ENCODE measurements at places on chromosomes 4 and X.

DNA sequence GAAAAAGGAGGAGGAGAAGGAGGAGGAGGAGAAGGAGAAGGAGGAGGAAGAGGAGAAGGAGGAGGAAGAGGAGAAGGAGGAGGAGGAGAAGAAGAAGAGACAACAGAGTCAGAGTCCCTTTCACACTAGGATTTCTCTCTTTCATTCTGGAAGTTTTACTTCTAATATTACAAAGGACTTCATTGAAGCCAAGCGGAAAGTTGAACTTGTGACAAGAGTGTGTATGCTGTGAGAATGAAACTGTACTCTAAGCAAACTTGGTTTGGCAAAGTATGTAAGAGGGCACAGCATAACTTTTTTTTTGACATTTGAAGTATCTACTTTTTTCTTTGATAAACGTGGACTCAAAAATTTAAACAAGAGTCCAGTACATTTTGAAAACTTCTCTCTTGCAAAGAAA is 48.0 kb downstream of the CXCL8 start:
- DNase-seq, result no peak

DNA sequence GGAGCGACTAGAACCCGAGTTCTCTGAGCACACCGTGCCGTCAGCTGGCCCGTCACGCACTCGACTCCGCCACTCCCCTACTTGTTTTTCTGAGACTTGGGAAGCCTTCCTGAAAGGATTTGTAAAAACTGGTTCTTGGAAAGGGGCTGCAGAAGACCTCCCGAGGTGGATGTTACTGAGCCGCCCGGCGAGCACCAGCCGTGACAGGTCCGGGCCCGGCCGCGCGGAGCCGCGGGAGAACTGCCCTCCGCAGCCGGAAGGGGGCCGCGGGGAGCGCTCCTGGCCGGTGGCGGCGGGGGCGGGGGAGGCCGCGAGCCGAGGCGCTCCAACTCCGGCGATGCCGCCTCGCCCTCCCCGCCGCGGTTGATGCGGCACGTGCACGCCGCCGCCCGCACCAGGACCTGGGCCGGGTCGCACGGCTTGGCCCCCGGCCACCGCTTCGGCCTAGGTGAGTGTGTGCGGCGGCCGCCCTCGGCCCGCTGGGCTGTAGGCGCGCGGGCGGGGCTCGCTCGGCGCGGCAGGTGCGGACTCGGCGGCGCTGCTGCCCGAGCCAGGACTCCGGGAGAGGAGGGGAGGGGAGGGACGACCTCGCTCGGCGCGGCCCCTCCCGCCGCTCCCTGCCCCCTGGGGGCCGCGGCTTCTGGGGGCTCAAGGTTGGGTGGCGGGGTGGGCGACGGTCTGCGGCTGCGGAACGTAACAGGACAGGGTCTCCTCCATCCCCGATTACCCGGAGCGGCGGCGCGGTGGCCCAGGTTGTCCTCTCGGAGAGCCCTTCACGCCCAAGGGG is 1.7 kb downstream of the SPRY1 start:
- no peak for DNase-seq

DNA sequence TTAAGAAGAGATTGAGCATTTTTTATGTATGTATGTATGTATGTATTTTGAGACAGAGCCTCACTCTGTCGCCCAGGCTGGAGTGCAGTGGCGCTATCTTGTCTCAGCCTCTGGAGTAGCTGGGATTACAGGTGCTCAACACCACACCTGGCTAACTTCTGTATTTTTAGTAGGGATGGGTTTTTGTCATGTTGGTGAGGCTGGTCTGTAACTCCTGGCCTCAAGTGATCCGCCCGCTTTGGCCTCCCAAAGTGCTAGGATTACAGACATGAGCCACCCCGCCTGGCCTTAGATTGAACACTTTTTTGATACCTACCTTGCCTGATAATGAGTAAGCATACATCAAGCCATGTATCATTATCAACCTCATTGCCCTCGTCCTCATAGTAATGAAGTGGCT is 2.7 kb downstream of the N4BP2 start:
- DNase-seq, result no peak

DNA sequence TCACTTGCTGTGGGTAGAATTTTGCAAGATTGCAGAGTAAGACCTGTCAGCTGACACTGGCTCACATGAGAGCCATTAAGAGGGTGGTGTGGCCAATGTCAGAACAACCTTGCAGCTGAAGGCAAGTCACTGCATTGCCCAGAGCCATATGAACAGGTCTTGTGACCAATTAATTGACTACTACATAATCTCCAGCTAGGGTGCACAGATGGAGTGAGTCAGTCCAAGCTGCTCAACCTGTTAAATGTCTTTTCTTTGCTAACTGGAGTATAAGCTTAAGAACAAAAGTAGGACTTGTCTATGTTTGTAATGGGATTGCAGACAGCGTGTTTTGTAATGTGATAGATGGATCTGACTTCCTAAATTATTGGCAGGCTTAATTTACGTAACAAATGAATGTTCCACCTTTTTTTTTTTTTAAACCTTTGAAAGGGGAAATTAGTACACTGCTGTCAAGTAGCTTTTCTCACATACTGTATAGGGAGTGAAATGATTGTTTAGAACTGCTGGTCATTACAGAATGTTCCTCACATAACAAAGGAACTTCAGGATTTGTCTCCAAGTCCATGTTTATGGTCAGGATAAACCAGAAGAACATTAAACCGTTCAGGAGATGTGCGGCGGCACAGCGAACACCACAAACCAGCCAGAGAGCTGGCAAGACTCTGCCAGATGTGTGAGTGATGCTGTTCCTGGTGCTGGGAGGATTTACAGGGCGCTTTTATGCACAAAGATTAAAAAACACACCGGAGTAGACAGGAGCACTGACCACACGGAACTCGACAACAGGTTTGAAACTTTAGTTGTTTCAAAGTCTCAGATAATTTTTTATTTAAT is 37.0 kb downstream of the FNIP2 start:
- peak; percentile 68 for DNase-seq

DNA sequence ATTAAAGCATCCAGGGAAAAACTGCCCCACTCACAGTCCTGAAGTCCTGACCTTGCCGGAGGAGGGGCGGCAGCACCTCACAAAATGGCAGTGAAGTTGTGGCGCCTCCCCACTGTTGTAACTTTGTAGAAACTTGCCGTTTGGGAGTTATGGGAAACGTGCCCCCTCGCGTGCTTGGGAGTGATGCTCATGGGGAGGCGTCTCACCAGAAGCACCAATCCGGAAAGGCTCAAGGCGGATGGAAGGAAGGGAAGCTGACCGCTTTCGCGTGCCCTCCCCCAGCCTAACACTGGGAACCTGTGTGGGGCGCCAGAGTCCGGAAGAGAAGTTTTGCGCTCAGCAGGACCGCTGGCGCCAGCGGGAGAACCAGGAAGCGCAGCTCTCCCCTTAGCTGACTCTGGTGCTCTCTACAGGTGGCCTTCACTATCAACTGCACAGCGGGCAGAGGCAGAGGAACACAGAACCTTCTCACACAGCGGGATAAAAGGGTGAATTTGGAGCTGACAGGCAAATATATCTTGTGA is at the start of the genes CT45A10 and SAGE1:
TSS of gene CT45A10 (minus strand) at position 151 of the 524 bp plus-strand sequence. CDS start 8,100 bp downstream, outside the sequence.
TSS of gene SAGE1 (plus strand) at position 423 of the 524 bp plus-strand sequence. CDS start 2,527 bp downstream, outside the sequence.
- DNase-seq, result no peak

DNA sequence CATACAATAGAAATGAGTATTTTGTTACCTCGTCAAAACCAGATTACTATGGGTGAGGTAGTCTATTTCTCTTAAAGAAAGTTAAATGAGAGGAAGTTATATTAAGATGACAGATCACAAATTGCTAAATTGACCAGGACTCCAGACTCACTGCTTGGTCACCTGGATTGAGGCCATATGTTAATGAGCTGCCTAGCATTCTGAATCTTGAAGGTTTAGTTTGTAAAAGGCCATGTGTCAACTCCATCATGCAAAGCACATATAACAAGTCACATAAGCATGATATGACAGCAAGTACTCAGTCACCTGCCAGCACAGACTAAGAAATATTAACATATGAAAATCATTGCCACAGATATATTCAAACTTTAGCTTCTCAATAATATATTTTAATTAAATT is 72.6 kb downstream of the EPHA5 start:
- DNase-seq, result no peak

- no peak for DNase-seq
Measured at GRCh38 chr4:154528869-154529268, 21.3 kb downstream of the PLRG1 start.

GRCh38 chr4:41174444-41174843 is 39.9 kb downstream of the APBB2 start:
- no peak for DNase-seq

GRCh38 chr4:54094451-54094850 is 5.5 kb upstream of the GSX2 start:
- no peak for DNase-seq

- no peak for DNase-seq
Measured at GRCh38 chr4:2011583-2011982, 2.8 kb upstream of the NELFA start.

DNA sequence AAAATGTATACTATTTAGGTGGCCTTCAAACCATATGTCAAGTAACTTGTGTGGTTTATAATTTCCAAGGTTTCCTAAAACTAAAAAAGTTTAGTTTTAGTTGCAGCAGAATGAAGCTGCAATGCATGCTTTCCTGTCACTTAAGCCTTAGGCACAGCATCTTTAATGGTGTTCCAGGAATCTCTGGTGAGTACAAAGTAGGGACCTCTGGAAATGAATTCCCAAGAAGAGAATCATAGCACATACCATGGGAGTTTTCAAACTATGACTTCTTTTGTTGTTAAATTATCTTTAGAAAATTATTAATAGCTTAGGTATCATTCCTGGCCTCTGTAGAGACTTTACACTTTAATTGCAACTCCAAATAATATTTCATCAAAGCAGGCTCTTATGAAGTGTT is 1005.9 kb upstream of the PABPC4L start:
- DNase-seq, result no peak

- DNase-seq, result no peak
Measured at GRCh38 chr4:41178372-41179370, 35.7 kb downstream of the APBB2 start.

Data from cerebellar cortex (tissue), 1 donor.